ENCODE measurements at places on chromosomes 7 and 10.

DNA sequence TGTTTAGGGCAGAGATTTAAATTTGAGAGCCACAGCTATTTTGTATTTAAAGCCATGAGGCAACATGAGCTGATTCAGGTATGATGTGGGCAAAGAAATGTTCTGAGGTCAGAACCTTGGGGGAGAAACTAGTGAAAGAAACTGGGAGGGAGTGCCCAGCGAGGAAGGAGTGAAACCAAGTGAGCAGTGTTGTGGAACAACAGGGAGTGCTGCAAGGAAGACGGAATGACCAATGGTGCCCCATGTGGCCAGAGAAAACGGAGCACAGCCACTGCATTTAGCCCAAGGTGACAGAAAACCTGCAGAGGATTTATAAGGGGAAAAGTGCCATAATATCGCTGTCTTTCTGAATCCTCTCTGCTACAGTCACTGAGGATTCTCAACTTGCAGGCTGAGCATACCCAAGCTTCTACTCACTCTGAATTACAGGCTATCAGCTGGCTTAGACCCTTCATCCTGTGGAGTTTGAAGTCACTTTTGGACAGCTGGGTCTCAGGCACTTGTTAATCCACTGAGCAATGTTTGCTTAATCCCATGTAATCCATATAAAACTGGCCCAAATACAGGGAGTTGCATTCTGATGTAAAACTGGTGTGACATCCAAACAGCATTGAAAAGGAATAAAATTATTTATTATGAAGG is 777.3 kb downstream of the CCSER2 start:
- no peak for DNase-seq

- no peak for DNase-seq
These were observed 160.7 kb downstream of the NXPH1 start for GRCh38 chr7:8594115-8594514.

DNA sequence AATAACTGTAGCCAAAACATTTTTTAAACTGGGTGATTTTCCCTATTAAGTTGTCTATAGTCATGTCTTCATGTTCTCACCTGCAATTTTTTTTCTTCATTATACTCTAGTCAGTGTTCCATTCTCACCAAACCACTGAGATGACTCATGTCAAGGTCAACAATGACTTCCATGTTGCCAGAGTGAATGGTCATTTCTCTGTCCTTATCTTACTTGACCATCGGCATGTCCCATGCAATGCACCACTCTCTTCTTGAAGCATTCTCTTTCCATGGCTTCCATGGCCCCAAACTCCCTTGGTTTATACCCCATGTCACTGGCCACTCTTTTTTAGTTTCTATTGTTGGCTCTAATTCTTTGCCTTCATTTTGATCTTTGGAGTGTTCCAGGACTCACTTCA is 173.9 kb downstream of the PPP1R17 start:
- no peak for DNase-seq

GRCh38 chr7:75573477-75574019 is 81.4 kb downstream of the SPDYE5 start:
- no peak for DNase-seq

DNA sequence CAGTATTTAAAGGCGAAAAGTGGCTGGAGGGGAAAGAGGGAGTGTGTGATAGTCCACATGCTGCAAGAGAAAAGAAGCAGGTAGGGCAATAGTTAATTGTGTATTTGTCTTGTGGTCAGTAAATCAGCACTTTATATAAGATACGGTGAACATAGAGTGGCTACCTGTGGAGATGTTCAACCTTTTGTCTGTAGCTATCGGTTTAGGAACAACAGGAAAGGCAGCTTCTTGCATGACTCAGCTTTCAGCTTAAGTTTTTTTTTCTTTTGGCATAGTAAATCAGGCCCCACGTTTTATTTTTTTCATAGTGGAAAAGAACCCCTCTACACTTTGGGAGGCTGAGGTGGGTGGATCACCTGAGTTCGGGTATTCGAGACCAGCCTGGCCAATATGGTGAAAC is 14.2 kb upstream of the MTPN start:
- DNase-seq = no peak

DNA sequence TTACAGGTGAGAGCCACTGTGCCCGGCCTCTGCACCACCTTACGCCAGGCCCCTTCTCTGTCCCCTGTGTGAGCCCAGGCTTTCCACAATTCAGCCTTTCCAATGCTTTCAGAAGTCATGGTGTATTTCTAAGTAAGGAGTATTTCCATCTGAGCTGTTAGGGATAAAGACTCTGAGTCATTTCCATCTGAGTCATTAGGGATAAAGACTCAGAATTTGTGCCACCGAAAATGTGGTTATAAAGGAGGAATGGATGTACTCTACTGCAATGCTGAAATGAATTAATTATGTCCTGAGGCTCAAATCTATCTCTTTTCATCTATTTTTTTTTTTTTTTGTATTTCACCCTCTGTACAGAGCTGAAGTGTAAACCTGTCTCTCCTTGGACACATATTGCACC is 84.0 kb downstream of the GATA3 start:
- no peak for DNase-seq

Data from DMS 273 treated with DMSO at 0.1 percent for 48 hours (cell line).